T-helper 1 cell (primary cell): ENCODE measurements at places on chromosomes 5 and 9.

GRCh38 chr9:33460854-33461253 lies 12.9 kb downstream of the NOL6 start:
- no peak for DNase-seq

GRCh38 chr5:155004138-155004744 lies 9.3 kb upstream of the KIF4B start:
- DNase-seq: no peak

DNA sequence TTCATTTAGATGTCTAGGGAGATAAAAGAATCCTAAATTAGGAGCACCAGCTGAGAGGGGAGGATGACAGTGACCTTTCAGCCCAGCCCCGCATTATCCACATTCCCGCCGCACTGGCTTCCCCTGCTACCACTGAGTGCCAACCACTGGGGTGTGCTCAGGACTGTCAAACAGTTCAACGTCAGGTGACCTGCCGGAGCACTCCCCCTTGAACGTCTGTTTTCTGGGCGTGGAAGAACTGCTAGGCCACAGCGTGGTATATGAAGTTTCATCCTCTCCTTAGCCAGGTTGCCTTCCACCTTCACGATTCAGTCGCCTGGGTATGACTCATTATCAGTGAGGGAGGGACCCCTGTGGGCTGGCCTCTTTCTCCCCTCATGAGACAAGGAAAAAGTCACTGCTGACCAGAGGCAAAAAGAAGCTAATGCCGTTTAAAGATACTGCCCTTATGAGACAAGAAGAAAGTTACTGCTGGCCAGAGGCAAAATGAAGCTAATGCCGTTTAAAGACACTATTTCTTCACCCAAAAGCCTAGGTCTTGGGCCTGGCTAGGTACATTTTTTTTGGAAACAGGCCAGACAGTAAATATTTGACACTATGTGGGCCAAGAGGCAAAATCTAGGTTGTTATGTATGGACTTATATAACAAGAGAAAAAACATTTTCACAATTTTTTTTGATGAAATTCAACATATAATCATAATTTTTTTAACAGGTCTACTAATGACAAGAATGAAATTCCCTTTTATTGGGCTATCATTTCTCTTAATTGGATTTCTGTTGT lies 4.6 kb downstream of the NMRK1 start:
- DNase-seq: no peak

- DNase-seq: no peak
Measured at GRCh38 chr9:3045153-3045552, 201.3 kb upstream of the PUM3 start.

DNA sequence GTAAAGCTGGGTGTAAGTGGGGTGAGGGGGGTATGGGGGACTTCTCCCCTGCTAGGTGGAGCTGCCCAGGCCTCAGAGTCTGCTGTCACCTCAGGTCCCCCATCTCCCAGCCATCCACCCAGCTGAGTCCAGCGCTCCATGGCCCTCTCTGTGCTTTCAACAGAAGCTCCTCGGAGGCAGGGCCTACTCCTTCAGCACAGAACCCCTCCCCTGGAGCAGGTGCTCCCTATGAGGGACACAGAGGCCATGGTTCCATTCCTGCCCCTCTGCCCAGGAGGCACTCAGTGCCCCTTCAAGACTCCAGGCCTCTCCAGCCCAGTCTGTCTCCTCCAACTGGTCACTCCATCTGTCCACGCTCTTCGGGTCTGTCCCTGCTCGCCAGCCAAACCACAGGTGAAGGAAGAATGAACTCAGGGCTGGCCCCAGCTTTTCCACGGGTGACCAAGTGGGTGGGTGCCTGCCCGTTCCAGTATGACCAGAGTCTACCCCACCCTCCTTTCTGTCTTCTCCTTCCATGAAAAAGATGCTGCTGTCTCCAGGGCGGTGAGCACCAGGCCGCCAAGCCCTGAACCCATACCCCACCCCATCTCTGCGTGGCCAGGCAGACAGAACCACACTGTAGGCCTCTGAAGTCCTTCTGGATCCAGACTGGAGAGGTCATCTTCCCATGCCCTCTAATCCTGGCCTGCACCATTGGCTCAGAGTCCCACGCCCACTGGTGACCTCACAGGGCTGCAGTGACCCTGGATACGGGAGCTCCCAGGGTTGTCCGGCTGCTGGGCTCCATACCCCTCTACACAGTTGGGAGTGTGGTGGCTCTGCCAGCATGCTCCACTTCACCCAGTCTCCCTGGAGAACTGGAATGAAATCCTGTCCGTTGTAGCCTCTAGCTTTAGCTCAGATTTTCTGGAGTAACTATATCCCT lies 11.9 kb downstream of the GBGT1 start:
- DNase-seq: no peak

- no peak for DNase-seq
Measured at GRCh38 chr5:174059247-174059646, 13.7 kb downstream of the NSG2 start.
